ENCODE measurements at places on chromosomes 11 and 22.

DNA sequence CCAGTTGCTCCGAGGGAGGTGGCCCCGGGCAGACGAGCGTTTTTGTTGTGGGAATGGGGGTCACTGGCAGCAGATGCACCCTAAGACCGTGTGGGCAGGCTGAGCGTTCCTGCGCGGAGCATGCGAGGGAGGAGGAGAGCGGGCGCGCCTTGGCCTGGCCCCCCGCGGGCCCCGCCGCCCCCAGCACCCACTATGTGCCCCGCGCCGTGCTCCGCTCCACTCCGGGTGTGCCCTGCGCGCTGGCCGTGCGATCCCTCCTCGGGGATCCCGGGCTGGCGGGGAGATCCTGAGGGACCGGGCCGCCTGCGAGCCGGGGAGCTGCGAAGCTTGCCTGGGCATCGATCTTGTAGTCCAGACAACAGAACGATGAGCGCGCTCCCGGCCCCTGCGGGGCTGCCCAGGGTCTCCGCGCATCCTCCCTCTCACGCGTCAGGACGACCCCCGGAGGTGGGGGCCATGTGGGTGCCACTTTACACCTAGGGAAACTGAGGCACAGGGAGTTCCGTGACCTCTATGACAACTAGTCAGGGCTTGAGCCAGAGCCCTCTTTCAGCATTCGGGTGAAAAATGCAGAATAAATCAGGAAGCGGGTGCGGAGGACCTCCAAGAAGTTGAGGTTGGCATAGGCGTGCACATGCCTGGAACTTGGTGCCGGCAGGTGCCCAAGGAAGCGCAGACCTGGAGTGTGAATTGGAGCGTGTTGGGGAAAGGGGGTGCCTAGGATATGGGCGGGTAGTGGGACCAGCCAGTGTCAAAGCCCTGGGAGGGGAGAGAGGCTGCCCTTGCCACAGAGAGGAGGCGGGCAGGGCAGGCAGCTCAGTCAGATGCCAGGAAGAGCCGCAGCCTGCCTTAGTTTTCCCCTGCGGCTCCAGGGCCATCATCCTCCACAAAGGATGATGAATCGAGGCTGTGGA lies 1.3 kb upstream of the KMT5B start:
- H3K27me3 ChIP-seq, result no peaks in the 10 kb centered on the region
- peaks cover 12% of the 10 kb centered on the region for H3K4me1 ChIP-seq
- H3K36me3 ChIP-seq, result no peaks in the 10 kb centered on the region
- DNase-seq, result no peak

GRCh38 chr22:27491888-27492287 lies 309.7 kb downstream of the MN1 start:
- H3K4me3 ChIP-seq, result no peak overlapping the region
- H3K27ac ChIP-seq, result no peak overlapping the region
- H3K4me1 ChIP-seq, result peaks cover 7% of the 10 kb centered on the region
- H3K36me3 ChIP-seq, result no peaks in the 10 kb centered on the region
- DNase-seq, result no peak

GRCh38 chr11:101707477-101707876 lies 123.7 kb upstream of the TRPC6 start:
- H3K27ac ChIP-seq, result no peak overlapping the region
- H3K36me3 ChIP-seq, result no peaks in the 10 kb centered on the region
- no peaks in the 10 kb centered on the region for H3K27me3 ChIP-seq
- no peak for DNase-seq
- no peak overlapping the region for H3K4me3 ChIP-seq

DNA sequence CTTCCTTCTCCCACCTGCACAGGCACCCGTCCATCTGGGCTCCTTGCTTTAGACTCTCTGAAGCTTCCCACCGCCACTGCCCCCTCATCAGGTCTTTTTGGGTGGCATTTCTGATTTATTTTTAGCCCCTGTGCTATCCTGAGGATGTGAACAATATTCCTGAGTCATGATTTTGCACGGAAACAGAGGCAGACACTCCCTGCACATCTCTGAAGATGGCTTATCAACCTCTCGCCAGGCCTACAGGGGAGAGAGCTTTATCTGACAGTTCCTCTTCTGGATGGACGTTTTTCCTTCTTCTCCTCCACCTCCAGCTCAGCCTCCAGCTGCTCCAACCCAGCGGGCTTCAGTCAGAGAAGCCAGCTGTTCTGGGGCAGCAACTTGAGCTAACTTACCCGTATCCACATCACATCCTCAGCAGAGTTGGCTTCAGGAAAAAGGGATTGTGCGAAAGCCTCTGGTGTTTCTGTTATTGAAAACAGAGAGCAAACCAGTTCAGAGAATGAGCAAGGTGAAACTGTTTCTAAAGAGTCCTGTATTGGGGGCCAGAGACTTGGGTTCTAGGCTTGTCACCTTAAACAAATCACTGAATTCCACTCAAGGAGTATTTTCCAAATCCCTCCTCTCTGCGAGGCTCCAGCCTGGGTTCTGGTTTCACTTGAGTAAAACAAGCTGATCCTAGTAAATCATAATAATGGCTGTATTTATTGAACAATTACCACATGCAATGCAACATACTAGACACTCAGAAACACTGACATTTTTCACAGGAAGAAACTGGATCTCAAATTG lies 33.1 kb upstream of the ETS1 start:
- no peaks in the 10 kb centered on the region for H3K27me3 ChIP-seq
- no peak for DNase-seq
- H3K27ac ChIP-seq, result no peak overlapping the region

GRCh38 chr22:49658902-49659280 lies 168.8 kb downstream of the BRD1 start:
- no peak overlapping the region for H3K4me3 ChIP-seq
- H3K4me1 ChIP-seq, result no peaks in the 10 kb centered on the region
- DNase-seq, result no peak
- no peak overlapping the region for H3K27ac ChIP-seq
- H3K27me3 ChIP-seq, result no peaks in the 10 kb centered on the region

- no peak overlapping the region for H3K27ac ChIP-seq
- H3K27me3 ChIP-seq, result no peaks in the 10 kb centered on the region
- no peaks in the 10 kb centered on the region for H3K4me1 ChIP-seq
- DNase-seq, result no peak
- no peak overlapping the region for H3K4me3 ChIP-seq
Observed at GRCh38 chr22:45777852-45778375, 106.3 kb downstream of the ATXN10 start.

DNA sequence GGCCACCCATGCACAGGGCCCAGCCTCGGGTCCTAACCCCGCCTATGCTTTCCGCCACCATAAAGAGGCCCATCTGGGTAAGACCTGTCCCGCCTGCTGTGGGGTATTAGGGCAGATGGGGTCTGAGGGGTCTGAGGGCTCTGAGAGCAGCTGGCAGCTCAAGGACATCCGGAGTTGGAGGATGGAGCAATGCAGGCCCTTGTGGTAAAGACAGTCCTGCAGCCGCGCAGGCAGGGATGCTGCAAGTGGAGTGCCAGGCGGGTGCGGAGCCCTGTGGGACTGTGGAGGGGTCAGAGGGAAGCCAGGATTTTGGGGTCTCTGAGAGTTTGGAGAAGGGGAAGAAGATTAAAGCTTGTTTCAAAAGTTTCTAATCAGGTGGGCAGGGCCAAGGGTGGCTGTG lies 81.3 kb upstream of the PITPNB start:
- DNase-seq, result no peak
- 0 out of 2 replicates have a peak, but pooled peaks cover 2% of the 10 kb centered on the region for H3K4me1 ChIP-seq
- no peak overlapping the region for H3K27ac ChIP-seq

DNA sequence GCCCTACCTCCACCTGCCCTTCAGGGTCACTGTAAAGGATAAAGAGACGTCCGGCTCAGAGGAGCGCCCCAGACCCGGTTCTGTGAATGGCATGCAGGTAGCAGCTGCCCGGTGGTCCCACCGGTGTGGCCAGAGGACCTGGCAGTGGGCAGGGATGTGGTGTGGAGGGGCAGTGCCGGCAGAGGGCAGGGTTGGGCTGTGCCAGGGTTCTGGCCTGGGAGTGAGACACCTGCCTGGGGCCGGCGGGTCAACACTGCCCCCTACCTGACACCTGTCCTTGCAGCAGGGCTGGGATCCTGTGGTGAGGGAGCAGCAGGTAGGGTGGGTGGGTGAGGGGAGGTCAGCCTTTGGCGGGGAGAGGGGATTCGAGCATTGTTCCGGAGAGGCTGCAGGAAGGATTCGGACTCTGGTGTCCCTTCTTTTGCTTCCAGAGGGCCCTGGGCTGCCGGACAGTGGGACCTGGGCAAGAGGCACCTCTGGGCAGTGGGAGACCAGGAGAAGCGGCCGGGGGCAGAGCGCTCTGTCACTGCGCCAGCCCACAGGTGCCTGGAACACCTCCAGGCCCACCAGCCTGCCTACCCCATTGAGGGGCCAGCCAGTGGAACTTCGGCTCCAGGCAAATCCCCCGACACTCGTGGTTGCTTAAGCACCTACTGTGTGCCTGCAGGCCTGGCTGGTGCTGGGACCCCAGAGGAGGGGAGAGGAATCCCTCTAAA lies 1.6 kb upstream of the PHLDA2 start:
- H3K4me3 ChIP-seq, result no peak overlapping the region
- no peak overlapping the region for H3K27ac ChIP-seq
- H3K27me3 ChIP-seq, result peaks cover 38% of the 10 kb centered on the region
- H3K4me1 ChIP-seq, result peaks cover 3% of the 10 kb centered on the region
- no peaks in the 10 kb centered on the region for H3K36me3 ChIP-seq

DNA sequence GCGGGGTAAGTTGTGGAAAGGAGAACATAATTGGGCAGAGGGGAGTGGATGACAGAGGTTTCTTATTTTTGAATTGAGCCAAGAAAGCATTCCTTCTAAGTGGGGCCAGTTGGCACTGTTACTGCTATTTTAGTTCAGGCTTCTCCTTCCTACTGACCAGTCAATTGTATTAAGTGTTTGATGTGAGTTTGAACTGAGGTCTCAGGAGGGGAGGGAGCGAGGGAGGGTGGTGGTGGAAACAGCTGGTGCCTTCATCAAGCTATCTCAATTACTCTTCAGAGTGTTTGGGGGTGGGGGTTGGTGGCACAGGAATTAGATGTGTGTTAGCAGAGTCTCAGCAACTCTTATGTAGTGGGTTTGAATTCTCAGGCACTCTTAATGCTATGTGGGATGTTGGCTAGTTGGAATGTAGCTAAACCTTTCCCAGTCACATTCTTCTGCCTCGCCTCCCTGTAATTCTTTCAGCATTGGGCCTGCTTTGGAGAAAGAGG lies 14.5 kb downstream of the CTNND1 start:
- H3K4me1 ChIP-seq, result peaks cover 34% of the 10 kb centered on the region
- H3K36me3 ChIP-seq, result no peaks in the 10 kb centered on the region
- DNase-seq, result no peak
- no peak overlapping the region for H3K4me3 ChIP-seq
- peak overlapping the region; percentile 49 for H3K27ac ChIP-seq

- no peak overlapping the region for H3K27ac ChIP-seq
- H3K36me3 ChIP-seq, result no peaks in the 10 kb centered on the region
- no peak overlapping the region for H3K4me3 ChIP-seq
- H3K27me3 ChIP-seq, result no peaks in the 10 kb centered on the region
- H3K4me1 ChIP-seq, result no peaks in the 10 kb centered on the region
Observed at GRCh38 chr22:19643448-19644313, 70.6 kb upstream of the SEPTIN5 start.
